ENCODE measurements at places on chromosomes 3 and 15.

GRCh38 chr3:31934018-31934417, 47.0 kb downstream of the OSBPL10 start:
- DNase-seq: no peak

DNA sequence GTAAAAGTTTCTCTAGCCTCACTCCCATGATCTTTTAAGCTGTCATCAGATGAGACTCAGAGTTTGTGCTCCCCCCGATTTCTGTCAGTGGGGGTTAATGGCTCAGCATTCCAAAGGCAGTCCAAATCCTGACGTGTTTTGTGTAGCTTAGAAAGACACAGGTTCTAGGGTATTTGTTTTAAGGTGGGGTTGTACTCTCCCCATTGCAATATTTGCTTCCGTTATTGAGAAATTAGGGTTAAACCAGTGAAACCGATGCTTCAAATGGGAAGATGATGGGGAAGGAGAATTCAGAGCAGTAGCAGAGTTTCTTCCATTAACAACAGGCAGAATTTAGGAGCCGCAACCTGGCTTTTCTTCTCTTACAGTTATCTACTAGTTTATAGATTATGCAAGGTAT, 3.4 kb downstream of the PIGB start:
- DNase-seq: no peak

GRCh38 chr3:71850654-71851053, 65.7 kb upstream of the PROK2 start:
- no peak for DNase-seq

GRCh38 chr3:135915206-135915605, 50.3 kb upstream of the PPP2R3A start:
- DNase-seq: no peak

DNA sequence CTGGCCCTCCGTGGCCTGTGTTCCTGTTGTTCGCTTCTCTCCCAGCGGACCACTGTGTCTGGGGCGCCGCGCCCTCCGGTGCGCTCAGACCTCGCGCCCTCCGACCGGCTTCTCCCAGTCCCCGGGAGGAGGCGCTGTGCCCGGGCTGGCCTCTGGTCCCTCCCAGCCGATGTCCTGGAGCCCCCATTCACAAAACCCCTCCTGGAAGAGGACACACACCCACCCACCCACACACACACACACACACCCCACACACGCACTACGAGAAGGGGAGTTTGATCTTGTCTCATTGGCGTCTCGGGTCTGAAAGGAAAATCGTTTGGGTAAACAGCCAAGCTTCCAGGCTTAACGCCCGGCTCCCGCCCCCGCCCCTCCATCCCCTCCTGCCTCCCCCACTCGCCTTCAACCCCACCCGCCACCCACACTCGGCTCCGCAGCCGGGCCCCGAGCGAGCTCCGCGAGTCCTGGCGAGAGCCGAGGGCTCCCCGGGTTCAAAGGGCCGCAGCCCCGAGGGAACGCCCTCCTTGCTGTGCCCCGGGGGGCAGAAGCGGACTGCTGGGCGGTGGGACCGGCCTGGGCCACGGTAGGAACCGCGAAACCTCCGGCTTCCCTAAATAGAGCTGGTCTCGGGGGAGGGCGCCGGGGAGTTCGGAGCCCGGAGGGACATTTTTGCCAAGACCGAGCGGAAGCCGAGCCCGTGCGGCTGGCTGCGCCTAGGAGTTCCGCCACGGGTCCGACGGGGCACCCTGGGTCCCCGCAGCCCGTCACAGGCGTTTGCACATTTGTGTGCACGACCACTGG, 23.6 kb downstream of the NR2F2 start:
- DNase-seq: peak; percentile 72

- DNase-seq: no peak
Measured at GRCh38 chr3:14329116-14329830, 73.1 kb upstream of the SLC6A6 start.

DNA sequence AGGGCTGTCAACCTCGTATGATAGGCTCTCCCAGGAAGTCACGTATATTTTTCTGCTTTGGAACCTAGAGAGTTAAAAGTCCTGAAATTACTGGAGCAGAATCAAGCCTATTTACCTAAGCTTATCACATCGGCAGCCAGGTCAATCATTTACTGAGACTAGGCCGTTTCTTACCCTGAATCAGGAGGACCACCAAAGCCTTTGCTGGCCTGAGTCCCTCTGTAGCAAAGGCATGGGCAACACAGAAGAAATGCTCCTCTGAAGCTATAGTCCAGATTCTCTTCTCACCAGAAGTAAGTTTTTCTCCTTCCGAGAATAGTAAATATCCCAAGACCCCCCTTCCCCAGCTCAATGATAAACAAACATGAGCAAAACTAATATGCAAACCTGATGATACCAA, 125.9 kb upstream of the PHLDB2 start:
- no peak for DNase-seq

GRCh38 chr3:125191730-125192129, 20.8 kb downstream of the SLC12A8 start:
- DNase-seq: no peak

- DNase-seq: peak; percentile 16
Measured at GRCh38 chr15:68313501-68314410, 36.2 kb downstream of the FEM1B start.

GRCh38 chr15:89649716-89650115, 5.6 kb downstream of the KIF7 start:
- DNase-seq: no peak

GRCh38 chr3:158494673-158495072, 76.3 kb upstream of the MLF1 start:
- DNase-seq: no peak

DNA sequence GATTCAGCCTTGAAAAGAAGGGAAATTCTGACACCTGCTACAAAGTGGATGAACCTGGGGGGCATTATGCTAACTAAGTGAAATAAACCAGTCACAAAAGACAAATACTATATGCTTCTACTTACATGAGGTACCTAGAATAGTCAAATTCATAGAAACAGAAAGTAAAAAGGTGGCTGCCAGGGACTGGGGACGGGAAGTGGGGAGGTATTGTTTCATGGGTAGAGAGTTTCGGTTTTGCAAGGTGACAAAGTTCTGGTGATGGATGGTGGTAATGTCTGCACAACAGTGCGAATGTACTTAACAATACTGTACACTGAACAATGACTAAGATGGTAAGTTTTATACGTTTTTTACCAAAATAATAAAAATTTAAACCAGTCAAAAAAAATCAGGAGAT, 4.8 kb downstream of the IDH2 start:
- DNase-seq: no peak

DNA sequence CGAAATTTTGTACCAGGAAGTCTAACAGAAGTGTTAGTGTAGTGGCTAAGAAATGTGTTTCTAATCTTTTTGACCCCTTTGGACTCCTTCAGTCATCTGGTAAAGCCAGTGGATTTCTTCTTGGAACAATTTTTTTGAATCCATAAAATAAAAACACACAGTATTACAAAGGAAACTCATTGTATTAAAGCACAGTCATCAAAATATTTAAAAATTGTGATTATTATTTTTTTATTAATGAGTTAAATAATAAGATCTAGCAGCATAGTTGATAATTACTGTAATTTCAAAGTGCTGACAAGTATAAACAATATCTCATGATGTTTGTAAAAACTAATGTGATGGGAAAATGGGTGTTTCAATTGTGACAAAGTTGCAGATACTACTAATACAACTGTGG, 72.2 kb upstream of the LRRC3B start:
- no peak for DNase-seq

DNA sequence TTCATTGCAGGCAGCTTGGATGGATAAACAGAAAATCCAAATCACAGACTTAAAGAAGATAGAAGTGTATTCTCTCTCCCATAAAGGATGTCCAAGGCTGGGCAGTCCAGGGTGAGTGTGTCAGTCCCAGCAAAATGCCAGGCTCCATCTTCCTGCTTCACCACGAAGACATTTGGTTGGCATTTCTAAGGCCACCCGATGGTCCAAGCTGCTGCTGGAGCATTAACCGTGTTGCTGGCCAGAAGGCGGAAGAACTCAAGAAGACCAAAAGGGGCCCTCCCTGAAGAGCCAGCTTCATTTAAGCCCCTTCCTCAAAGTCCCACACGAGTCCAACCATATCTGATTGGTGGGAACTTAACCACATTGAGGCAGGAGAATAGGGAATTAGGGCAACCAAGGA, 3.0 kb upstream of the CYP11A1 start:
- DNase-seq: no peak

DNA sequence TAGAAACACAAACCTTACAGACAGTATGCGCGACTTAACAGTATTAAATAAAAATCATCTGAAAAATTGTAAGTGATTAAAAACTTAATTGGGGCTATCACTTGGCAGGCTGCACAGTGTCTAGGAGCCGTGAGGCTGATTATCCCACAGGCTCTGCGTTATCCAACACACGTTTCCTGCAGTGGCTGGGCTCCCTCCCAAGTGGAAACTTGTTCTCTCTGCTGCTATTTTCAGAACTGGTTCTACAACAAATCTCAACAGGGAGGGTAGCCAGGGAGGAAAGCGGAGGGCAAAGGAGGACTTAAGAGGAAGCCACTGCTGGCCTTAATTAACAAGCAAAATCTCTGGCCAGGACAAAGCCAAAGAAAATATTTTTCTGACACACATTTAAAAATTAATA, 555.2 kb downstream of the MAGI1 start:
- DNase-seq: peak; percentile 82

- DNase-seq: no peak
Measured at GRCh38 chr3:46442576-46443530, 21.9 kb downstream of the LTF start.

- no peak for DNase-seq
Measured at GRCh38 chr3:109973733-109974132, 636.4 kb upstream of the DPPA4 start.

- no peak for DNase-seq
Measured at GRCh38 chr15:40498891-40499290, 28.1 kb downstream of the CHST14 start.

DNA sequence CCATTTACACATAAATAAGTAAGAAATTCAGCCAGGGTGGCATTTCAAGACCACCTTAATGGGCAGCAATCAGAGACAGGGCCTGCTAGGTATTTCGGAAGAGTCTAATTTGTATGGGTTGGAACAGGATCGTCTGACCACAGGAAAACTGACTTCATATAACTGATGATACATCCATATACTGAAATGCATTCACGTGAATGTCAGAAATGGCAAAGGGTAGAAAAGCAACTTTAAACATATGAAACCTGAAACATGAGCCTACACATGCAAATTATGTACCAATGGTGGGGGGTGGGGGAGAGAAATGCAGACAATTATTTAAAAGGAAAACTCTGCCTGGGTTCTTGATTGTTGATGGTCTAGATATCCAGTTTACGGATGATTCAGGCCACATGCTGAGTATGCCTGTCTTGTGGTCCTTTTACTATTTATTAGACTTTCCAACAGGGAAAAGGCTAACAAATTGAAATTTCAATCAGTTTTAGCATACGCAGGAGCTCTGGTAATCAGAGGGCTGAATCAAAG, 582.2 kb downstream of the FOXP1 start:
- no peak for DNase-seq

- no peak for DNase-seq
Measured at GRCh38 chr3:123275691-123276090, 73.9 kb downstream of the SEC22A start.

- DNase-seq: no peak
Measured at GRCh38 chr3:150871192-150871591, 34.0 kb downstream of the MINDY4B start.

GRCh38 chr3:16936676-16937230, 52.0 kb downstream of the PLCL2 start:
- DNase-seq: no peak

GRCh38 chr3:155956508-155957411, 86.3 kb downstream of the GMPS start:
- no peak for DNase-seq

DNA sequence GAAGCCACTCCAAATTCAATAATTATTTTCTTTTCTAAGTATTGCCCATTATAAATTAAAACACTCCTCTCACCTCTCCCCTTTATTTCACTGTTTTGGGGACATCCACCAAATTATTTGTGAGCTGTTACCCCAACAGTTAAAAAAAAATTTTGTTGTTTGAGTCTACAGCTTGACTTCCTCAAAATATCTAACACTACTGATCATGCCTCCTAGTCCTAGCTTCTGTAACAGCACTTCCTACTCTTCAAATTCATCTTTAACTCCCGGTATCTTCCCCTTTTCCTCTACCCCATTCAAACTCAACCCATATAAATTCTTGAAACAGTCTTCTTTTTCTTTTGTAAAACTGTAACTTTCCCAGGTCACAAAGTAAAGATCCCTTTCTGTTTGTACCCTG, 15.9 kb downstream of the PARL start:
- DNase-seq: no peak

DNA sequence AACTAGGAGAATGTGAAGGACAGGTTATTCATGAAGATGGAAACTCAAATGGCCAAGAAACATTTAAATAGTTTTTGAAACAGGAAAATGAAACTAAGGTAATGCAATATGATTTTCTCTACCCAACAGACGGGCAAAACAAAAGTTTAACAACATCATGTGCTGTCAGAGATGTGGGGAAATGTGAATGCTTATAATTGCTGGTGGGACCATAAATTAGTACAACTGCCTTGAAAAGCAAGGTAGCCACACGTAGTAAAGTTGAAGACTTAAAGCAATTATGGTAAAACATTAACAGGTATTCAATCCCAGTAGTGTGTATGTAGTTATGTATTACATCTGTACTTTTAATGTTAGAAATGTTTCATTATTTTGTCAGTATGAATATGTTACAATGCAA, 57.0 kb upstream of the C3orf80 start:
- DNase-seq: no peak

DNA sequence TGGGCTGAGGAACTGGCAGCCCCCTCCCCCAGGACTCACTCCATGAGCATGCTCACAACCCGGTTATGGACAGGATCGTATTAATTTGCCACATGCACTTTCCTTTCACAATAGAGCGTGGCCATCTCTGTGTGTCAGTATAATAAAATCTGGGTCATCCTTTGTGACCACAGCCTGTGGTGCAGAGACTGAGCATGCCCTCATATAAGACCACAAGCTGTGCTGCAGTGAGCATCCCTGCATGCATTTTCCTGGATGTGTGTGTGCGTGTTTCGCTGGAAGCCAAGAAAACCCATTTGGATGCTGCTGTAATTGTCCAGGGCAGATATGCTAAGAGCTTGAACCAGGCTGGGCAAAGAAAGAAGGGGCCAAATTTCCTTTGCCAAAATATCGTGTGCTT, 39.7 kb downstream of the CYP11A1 start:
- DNase-seq: no peak
